ENCODE measurements at places on chromosomes 16 and 17.

- DNase-seq, result no peak
These were observed 30.6 kb downstream of the CACNA1G start for GRCh38 chr17:50590946-50591737.

GRCh38 chr16:82439678-82440293 lies 187.0 kb upstream of the CDH13 start:
- DNase-seq, result no peak

GRCh38 chr16:59392911-59393310 lies 658.8 kb upstream of the GOT2 start:
- no peak for DNase-seq

DNA sequence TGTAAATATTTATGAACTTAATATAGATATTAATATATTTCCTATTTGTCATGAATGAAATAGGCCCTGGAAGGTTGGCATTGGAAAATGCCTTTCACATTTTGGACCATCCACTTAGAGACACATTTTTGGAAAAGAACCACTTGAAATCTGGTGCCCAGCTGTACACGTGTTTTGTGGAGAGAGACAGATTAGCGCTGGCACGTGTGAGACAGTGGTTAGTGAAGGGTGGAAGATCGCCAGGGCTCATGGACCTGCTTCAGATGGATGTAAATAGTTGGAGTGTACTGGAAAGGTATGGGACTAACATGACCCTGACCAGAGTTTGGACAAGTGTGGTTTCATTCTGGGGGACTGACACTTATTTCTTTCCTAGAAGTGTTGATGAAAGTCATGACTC lies 222.9 kb downstream of the PRKCA start:
- no peak for DNase-seq

DNA sequence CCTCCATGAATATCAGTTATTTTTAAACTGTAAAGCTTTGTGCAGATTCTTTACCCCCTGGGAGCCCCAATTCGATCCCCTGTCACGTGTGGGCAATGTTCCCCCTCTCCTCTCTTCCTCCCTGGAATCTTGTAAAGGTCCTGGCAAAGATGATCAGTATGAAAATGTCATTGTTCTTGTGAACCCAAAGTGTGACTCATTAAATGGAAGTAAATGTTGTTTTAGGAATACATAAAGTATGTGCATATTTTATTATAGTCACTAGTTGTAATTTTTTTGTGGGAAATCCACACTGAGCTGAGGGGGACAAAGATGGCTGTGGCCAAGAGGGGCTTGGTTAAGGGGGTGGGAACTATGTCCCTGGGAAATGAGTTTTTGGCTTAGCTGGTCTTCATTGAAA lies 2.3 kb downstream of the CCL11 start:
- DNase-seq, result no peak

DNA sequence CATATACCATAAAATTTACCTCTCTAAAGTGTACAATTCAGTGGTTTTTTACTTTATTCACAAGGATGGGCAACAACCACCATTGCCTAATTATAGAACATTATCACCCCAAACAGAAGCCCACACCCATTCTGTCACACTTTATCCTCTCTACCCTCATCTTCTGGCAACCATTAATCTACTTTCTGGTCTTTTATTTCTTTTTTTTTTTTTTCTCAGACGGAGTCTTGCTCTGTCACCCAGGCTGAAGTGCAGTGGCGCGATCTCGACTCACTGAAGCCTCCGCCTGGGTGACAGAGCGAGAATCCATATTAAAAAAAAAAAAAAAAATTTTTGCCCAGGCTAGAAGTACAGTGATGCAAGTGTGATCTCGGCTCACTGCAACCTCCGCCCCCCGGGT lies 90.7 kb upstream of the CLEC18B start:
- no peak for DNase-seq

DNA sequence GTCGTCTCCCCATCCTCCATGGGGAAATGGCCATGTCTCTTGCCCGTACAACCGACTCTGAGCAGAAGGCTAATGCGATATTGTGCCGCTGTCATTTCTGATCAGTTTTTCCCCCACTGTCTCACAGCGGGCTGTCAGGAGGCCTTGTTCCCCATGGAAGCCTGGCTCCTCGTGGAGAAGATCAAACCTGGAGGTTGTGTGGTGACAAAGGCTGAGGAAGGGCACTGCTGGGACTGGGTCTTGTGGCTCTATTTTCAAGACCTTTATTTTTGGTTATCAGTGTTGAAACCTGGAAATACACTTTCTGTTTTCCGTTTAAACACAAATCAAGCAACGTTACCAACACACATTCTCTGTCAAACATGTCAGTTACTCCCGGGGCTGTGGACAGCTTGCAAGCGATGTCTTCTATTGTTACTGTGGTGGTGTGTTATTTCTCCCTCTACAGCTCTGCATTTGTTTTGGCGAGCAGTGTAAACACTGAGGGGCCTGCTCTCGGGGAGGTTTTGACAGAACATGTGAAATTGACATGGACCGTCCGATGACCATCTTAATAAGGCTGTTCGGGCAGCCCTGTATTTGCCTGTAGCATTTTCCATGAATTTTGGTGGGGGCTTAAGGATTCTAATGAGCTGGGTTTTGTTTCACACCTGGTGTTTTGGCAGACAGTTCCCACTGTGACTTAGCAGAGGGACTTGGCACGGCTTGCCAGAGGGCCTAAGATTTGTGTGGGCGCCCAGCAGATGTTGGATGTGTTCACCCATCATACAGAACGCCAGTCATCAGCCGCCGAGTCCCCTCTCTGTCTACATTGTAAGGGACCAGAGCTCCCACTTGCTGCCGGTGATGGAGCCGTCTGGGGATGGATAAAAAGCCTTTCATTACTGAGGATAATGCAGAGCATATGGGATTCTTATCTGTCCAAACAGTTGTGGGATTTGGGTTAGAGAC lies 12.5 kb downstream of the RBFOX1 start:
- DNase-seq, result no peak

DNA sequence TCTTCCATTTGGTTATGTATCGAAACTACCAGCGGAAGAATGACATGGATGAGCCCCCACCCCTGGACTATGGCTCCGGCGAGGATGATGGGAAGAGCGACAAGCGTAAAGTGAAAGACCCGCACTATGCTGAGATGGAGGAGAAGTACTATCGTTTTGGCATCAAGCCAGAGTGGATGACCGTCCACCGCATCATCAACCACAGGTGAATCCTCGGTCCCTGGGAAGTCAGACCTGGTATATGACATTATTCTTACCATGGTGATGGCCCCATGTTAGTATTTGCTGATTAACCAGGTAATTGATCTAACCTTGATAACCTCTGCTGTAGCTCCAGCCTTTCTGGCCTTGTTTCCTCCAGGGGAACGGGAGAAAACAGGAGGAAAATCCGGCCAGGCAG lies 8.5 kb downstream of the CHD3 start:
- no peak for DNase-seq

DNA sequence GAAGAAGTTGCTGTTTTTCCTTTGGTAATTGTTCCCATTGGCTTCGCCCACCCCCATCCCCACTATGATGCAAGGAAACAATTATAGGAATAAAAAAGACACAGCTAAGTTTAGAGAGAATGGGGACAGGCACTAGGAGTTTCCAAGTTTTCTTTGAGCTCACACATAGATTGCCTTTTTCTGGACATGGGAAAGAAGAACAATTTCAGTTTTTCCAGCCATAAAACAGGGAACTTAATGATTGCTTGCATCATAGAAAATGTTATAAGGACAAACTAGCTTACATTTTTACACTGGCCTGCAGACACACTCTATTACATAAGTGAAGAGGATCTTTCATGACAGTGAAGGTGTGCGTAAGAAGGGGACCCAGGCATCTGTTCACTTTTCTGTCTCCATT lies 142.3 kb upstream of the ZFHX3 start:
- no peak for DNase-seq

DNA sequence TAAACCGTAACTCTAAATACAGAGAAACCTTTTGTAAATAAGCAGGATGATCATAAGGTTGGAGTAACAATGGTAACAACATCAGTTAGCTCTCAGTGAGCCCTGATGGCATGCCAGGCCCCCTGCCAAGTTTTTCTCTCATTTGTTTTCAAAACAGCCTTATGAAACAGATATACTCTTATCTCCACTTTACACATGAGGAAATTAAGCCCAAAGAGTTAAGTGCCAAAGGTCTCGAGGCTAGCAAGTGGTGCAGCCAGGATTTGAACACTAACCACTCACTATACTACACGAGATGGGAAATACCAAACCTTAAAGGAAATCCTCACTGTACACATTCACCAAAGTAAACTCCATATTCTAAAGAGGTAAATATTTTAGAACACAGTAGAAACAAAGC lies 15.0 kb downstream of the USP31 start:
- DNase-seq, result no peak

- DNase-seq, result no peak
These were observed 21.5 kb downstream of the ABCC1 start for GRCh38 chr16:15970743-15971439.

DNA sequence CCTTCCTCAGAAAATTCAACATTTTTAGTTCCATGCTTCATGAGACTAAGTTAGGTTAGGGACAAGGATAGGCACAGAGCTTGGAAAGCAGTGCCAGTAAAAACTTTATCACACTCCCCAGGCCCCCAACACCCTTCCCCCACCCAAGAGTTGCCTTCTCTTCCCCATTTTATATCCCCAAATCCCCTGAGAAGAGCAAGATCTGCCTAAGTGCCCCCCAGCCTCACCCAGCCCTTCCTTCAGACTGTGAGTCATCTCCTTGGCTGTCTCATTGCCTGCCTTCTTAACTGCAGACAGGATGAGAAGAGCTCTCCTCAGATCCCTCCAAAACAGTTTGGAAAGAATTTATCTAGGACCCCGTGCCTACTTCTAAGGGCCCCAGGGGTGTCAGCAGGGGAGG lies 55.8 kb downstream of the NEUROD2 start:
- no peak for DNase-seq

DNA sequence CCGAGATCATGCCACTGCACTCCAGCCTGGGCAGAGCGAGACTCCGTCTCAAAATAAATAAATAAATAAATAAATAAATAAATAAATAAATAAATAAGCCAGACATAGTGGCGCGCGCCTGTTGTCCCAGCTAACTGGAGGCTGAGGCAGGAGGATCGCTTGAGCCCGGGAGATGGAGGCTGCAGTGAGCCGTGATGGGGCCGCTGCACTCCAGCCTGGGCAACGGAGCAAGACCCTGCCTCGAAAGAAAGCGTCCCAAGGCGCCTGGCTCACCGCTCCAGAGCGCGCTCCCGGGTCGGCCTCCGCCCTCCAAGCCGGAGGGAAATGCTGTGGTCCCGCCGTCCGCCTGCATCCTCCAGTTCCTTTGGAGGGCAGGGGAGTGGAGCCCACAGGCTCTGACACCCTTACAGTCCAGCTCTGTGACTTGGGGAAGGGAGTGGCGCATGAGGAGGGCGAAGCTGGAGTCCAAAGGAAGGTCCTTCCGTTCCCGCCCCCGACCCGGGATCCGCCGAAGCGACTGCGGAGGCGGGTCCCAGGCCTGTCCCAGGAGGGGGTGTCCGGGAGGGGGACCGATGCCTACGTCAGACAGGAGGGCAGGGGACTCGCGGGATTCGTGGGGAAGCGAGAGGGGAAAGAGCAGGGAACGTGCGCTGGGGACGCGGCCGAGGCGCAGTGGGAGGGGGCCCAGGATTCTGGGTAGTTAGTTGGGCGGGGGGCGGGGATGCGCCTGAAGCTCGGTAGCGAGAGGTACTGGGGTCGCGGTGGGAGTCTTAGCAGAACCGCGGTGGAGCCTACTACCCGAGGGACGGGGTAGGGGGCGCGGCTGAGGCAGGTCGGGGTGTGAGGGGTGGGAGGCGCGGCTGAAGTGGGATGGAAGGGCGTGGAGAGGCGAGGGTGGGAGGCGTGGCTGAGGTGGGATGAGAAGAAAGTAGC lies 8.4 kb upstream of the TRPV2 start:
- DNase-seq, result no peak

- no peak for DNase-seq
These were observed 29.1 kb upstream of the SPNS2 start for GRCh38 chr17:4469552-4469951.

- no peak for DNase-seq
These were observed 2.8 kb upstream of the XAF1 start for GRCh38 chr17:6753006-6753445.

DNA sequence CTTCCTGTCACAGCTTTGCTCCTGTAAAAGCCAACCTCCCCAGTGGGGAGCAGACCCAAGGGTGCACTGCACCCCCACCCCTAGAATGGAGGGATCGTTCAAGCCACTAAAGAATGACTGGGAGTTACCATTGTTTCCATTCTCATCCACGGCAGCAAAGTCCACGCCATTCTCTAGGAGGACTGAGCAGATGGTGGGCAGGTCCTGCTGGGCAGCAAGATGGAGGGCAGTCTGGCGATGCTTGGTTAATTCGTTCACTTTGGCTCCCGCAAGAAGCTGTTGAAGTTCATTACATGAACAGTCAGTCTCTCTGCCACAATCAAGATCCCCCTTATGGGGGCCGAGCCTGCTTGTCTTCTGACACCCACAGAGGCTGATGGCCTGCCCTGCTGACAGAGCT lies 30.8 kb downstream of the CYB5D2 start:
- no peak for DNase-seq

- DNase-seq, result peak; percentile 46
These were observed 1.2 kb upstream of the TLCD3B start for GRCh38 chr16:30032083-30032819.

DNA sequence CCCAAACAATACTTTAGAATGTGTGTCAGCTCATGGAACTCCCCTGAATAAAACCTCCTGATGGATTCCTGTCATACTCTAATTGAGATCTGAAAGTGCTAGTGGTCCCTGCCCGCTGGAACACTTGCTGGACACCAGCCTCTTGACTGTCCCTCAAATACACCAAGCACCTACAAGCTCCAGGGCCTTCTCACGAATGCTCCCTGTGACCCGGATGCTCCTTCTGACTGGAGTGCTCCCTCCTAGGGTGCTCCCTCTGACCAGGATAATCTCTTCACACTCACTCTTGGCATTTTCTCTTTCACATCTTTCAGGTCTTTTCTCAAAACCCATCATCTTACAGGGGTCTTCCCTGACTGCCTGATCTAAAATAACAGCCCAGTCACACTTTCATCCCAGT lies 205.9 kb downstream of the SLC39A11 start:
- DNase-seq, result no peak

- DNase-seq, result no peak
These were observed 24.5 kb downstream of the INTS2 start for GRCh38 chr17:61903251-61903650.

GRCh38 chr17:16948587-16949376 lies 23.1 kb downstream of the TNFRSF13B start:
- no peak for DNase-seq

GRCh38 chr16:23523876-23524385 lies 13.6 kb upstream of the GGA2 start:
- DNase-seq, result no peak

DNA sequence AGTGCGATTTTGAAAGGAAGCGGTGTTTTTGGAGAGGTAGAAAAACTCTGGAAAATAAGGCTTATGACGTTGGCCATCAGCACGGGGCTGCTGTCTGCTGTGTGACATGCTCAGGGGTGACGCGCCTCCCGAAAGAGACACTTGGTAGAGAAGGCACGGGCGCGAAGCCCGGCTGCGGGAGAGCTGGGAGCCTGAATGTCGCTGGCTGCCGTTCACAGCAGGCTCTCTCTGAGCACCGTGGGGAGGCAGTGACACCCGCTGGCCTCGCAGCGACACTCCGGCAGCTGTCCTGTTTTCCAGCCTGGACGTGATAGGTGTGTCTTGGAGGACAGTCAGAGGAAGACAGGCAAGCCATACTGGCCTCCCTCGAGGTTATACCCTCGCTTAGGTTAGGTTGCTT lies 759.1 kb upstream of the RBFOX1 start:
- DNase-seq, result no peak

Measured in stimulated activated CD4-positive, alpha-beta T cell treated with anti-CD3 and anti-CD28 coated beads, Interleukin-1b, Interleukin-23, amount 100 ng/mL, for 4 hours (primary cell).